AG09319 (cell line): ENCODE measurements at places on chromosomes 3 and 15.

GRCh38 chr15:45604326-45604725 is 17.1 kb downstream of the BLOC1S6 start:
- DNase-seq: no peak

- no peak for DNase-seq
These were observed 142.2 kb upstream of the CNTN3 start for GRCh38 chr3:74756674-74757073.

GRCh38 chr3:136567599-136568188 is 184.5 kb downstream of the STAG1 start:
- DNase-seq: no peak

- no peak for DNase-seq
These were observed 22.7 kb downstream of the EXD1 start for GRCh38 chr15:41207687-41208448.

- DNase-seq: no peak
These were observed 14.2 kb upstream of the NPTN start for GRCh38 chr15:73647259-73648013.

- no peak for DNase-seq
These were observed 4.6 kb upstream of the CX3CR1 start for GRCh38 chr3:39284457-39284881.

DNA sequence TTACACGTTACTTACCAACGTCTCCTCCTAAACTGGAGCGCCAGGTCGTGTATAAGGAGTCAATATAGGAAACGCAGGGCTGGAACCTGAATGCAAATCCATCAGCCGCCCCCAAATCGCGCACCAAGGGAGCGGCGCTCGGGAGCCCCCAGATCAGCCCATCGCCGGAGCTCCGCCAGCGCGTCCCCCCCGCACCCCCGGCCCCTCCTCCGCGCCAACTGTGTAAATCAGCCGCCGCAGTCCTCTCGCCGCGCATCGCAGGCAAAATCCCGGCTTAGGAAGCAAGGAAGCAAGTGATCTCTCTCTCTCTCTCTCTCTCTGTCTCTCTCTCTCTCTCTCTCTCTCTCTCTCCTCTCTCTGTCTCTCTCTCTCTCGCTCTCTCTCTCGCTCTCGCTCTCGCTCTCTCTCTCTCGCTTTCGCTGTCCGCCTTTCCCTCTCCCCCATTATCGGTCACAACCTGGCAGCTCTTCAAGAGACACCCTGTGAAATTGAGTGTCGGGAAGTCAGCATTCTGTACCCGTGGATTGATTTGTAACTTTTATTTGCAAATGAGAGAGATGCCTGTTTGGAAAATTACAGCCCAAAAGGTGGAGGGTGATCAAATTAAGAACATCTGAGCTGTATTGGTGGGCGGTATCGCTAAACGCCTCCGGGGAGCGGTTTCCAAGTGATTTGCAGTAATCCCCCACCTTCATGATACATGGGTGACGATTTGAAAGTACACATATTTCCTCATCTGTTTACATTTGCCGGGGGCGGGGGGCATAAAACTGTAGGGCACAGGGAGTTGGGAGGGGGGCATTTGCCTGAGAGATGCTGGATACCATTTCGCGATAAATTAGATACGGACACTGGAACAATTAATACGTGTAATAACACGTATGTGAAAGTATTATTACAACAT is 645 bp upstream of the SLITRK3 start:
- DNase-seq: no peak

- DNase-seq: no peak
These were observed 51.8 kb downstream of the KLHL6 start for GRCh38 chr3:183503746-183504145.

DNA sequence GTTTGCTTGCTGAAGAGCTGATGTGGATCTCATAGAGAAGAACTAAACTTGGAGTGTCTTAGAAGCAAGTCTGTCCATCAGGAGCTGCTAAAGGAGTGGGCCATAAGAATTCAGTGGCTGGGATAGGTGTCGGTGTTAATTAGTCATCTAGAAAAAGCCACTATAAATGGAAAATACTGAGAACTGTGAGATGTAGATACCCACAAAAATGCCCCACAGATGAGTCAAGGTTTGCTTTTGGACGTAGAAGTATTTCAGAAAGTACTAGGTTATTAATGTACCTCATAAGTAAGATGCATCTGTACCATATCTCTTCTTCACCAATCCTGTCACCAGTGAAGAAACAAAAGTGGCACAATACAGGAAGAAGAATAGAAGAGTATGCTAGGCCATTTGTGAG is 530.9 kb upstream of the TGFBR2 start:
- DNase-seq: no peak
